ENCODE measurements at places on chromosomes 7 and 10. TPM values are rescaled to one million over a fixed set of nuclear protein-coding genes. Genes with fewer than 3 reads are reported as not detected.

Gene SMIM30
- total RNA-seq = 42.5 TPM

Gene IDI2
- not detected for total RNA-seq

Gene TCERG1L
- total RNA-seq = 3.0 TPM

Gene DDC
- total RNA-seq = 4.3 TPM

Gene NCOA4
- total RNA-seq = 171 TPM

Gene ZNF800
- total RNA-seq = 44.0 TPM

Gene COBL
- total RNA-seq = 22.3 TPM

Gene ACTL6B
- 14.7 TPM for total RNA-seq

Gene DRGX
- 1.3 TPM for total RNA-seq

Gene SPDYE6
- total RNA-seq = not detected

Gene CYTH3
- 49.1 TPM for total RNA-seq

Gene GLRX3
- total RNA-seq = 50.9 TPM

Gene XRCC2
- 5.3 TPM for total RNA-seq

Gene ENTPD1
- 27.6 TPM for total RNA-seq

Gene MRPS33
- 26.7 TPM for total RNA-seq

Gene GNB2
- total RNA-seq = 103 TPM

Gene DLX6
- not detected for total RNA-seq

Gene PDZD8
- total RNA-seq = 34.7 TPM

Gene GSTK1
- 69.9 TPM for total RNA-seq

Gene SYT15
- total RNA-seq = 2.5 TPM

Gene SEMA3A
- total RNA-seq = 134 TPM

Gene NEUROG3
- not detected for total RNA-seq

Gene PARD3
- 86.4 TPM for total RNA-seq

Gene NUTM2E
- 0.33 TPM for total RNA-seq

Gene FFAR4
- total RNA-seq = not detected

Gene HSPB1
- 70.6 TPM for total RNA-seq

Gene GRB10
- total RNA-seq = 70.8 TPM
